ENCODE measurements at places on chromosomes 13 and 19.

- no peak overlapping the region for H3K4me3 ChIP-seq
- no peak overlapping the region for H3K27ac ChIP-seq
- peaks cover 28% of the 10 kb centered on the region for H3K27me3 ChIP-seq
- no peaks in the 10 kb centered on the region for H3K4me1 ChIP-seq
These were observed 40.8 kb upstream of the FLT1 start for GRCh38 chr13:28535734-28536133.

DNA sequence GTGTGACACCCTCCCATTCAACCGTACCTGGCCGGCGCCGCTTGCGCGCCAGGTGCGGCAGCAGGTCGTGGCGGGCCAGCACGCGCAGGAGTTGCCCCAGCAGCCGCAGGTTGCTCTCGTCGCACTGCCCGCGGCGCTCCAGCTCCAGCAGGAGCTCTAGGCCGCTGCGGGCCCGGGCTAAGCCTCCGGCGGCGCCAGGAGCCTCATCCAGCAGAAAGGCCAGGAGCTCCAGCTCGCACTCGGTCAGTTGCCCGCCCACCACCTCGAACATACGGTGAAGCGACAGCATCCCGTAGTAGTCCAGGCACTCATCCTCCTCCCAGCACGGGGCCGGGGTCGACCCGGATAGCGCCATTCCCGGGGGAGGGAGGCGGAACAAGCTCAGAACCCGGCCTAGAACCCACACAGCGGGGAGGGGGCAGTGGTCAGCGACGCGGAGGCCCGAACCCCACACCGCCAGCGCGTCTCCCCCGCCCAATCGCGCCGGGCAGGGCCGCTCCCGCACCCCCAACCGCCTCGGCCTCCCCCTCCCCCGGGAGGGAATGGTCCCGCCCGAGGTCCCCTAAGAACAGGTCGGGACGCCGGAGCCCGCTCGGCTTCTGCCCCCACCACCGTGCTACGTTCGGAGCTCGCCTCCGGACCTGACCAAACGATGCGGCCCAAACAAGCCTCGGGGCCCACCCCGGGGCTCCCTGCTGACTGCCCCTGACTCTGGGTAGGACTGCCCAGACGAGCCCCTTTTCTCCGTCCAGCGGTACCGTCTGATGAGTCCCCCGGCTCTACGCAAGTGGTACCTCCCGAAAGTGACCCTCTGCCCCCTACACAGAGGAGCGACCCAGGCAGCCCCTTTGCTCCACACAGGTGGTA lies 591 bp downstream of the DEDD2 start:
- H3K4me1 ChIP-seq = peaks cover 8% of the 10 kb centered on the region
- H3K27me3 ChIP-seq = no peaks in the 10 kb centered on the region
- peak overlapping the region; percentile 85 for H3K4me3 ChIP-seq

DNA sequence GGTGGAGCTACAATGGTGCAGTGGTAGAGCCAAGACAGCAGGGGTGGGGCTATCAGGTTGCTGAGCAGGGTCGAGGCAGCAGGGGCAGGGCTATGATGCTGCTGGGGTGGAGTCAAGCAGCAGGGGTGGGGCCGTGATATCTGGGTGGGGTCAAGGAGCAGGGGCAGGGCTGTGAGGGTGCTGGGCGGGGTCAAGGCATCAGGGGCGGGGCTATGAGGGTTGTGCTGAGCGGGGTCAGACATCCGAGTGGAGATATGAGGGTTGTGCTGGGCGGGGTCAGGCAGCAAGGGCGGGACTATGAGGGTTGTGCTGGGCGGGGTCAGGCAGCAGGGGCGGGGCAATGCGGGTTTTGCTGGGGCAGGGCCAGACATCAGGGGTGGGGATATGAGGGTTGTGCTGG lies 14.7 kb downstream of the HCN2 start:
- no peak overlapping the region for H3K4me3 ChIP-seq
- no peak for DNase-seq
- no peaks in the 10 kb centered on the region for H3K36me3 ChIP-seq
- H3K27me3 ChIP-seq = no peaks in the 10 kb centered on the region
- H3K27ac ChIP-seq = no peak overlapping the region

DNA sequence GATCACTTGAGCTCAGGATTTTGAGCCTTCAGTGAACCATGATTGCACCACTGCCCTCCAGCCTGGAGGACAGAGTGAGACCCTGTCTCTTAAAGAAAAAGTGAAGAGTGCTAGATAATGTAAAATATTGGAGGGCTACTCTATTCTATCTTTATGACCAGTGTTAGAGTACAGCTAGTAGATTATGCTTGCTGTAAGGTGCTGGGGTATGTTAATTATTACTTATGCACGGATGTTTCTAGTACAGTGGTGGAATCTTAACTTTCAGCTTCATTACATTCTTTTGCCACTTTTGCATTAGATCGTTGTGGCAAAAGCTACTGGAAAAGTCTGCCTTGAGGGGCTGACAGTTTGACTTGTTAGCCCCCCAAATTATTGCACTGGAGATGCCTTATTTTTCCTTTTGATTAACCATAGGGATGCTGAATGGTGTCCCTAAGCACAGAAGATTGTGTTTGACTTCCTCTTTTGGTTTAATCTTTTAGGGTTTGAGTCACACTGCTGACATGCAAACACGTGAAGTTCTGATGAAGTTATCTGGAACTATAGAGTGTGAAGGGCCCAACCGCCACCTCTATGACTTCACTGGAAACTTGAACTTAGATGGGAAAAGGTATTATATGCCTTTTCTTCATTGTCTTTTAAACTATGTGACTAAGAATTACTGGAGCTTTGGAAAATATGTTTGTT lies 169.8 kb downstream of the ATP8A2 start:
- no peak overlapping the region for H3K27ac ChIP-seq
- no peaks in the 10 kb centered on the region for H3K4me1 ChIP-seq
- no peak for DNase-seq
- H3K4me3 ChIP-seq = no peak overlapping the region
- H3K27me3 ChIP-seq = no peaks in the 10 kb centered on the region
- H3K36me3 ChIP-seq = no peaks in the 10 kb centered on the region

DNA sequence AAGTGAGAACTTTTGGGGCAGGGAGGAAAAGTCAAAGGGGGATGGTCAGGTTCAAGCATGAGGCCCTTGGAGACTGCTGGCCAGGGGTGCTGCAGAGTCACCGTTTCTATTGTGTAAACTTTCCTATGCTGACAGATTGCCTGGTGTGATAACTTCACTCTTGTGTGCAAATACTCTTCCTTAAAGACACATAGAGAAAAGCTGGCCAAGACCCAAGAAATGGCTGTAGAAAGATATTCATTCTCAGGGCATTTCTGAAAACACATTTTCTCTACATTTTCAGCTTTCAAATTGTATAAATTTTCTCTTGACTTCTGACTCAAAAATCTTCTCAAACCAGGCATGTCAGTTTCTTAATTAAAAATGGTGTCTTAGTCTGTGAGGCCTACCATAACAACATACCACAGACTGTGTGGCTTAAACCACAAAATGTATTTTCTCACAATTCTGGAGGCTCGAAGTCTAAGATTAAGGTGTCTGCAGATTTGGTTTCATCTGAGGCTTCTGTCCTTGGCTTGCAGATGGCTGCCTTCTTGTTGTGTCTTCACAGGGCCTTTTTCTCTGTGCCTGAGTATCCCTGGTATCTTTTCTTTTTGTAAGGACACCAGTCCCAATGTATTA lies 304.5 kb downstream of the KCNRG start:
- no peak overlapping the region for H3K4me3 ChIP-seq
- no peaks in the 10 kb centered on the region for H3K36me3 ChIP-seq
- DNase-seq = no peak
- H3K27me3 ChIP-seq = no peaks in the 10 kb centered on the region
- H3K27ac ChIP-seq = no peak overlapping the region

DNA sequence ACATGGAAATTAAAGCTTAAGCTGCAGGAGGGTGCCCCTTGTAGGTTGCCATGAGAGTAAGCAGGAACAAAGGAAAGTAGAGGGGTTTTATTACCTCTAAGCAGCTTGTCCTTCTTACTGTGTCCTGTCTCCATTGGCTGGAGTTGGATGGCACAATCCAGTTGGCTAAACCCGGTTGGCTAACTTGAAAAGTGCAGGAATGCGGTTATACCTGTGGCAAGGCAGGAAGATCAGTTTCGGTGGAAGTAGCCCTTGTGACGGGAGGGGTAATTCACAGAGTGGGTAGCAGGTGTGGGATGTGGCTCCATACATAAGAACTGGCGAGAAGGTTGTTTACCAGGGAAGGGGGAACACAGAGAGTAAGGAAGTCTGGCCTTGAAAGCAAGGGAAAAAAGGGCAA lies 3.2 kb downstream of the ZNF726 start:
- H3K27me3 ChIP-seq = no peaks in the 10 kb centered on the region
- peak; percentile 56 for DNase-seq
- H3K36me3 ChIP-seq = peaks cover 1% of the 10 kb centered on the region
- H3K4me3 ChIP-seq = no peak overlapping the region
- no peak overlapping the region for H3K27ac ChIP-seq
- H3K4me1 ChIP-seq = no peaks in the 10 kb centered on the region
